ENCODE measurements at places on chromosomes 6 and 20. TPM values are rescaled to one million over a fixed set of nuclear protein-coding genes. Genes with fewer than 3 reads are reported as not detected.
A peak's percentile ranks its signal among the peaks of the same experiment; 100 is the strongest.

BTN1A1 gene
- not detected for total RNA-seq

BEND3 gene
- 12.9 TPM for total RNA-seq

MUC22 gene
- total RNA-seq, result not detected

FAM135A gene
- 7.7 TPM for total RNA-seq

IL17F gene
- not detected for total RNA-seq

ZSCAN12 gene
- 5.9 TPM for total RNA-seq

- no peak overlapping the region for H3K4me3 ChIP-seq
- no peak overlapping the region for H3K27ac ChIP-seq
- DNase-seq, result no peak
Measured at GRCh38 chr6:108228416-108228815, 32.4 kb downstream of the SNX3 start.

DNA sequence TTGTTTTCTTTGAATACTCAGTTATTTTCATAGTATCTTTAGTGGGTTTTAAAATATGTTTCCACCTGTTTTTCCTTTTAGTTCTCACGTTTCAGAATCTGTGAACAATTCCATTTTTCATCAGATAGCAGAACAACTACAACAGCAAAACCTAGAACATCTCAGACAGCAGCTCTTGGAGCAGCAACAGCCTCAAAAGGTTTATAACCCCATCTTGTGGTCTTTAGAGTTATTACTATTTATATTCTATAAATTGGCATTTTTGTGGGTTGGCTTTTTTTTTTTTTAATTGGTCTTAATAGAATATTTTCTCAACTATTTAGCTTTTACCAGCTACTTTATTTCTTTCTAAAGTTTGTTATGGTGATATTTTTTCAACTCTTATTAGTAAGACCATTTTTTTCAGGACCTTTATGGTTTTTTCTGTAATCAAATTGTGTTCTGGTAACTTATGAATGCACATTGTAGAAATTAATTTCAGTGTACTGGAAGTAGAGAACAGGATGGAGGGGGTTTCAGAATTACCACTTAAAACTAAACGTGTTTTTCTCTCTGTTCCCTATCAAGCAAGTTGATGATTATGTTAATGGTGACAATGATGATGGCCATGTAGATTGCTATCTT lies 72.2 kb downstream of the SCAF8 start:
- peaks cover 4% of the 10 kb centered on the region for H3K4me1 ChIP-seq
- no peak for DNase-seq
- peaks cover 36% of the 10 kb centered on the region for H3K36me3 ChIP-seq
- H3K4me3 ChIP-seq, result no peak overlapping the region
- H3K27me3 ChIP-seq, result no peaks in the 10 kb centered on the region
- H3K27ac ChIP-seq, result no peak overlapping the region

- no peaks in the 10 kb centered on the region for H3K27me3 ChIP-seq
- peak; percentile 69 for DNase-seq
- peaks cover 34% of the 10 kb centered on the region for H3K36me3 ChIP-seq
- H3K4me1 ChIP-seq, result peaks cover 20% of the 10 kb centered on the region
Measured at GRCh38 chr6:33702345-33702977, 9.0 kb downstream of the UQCC2 start.

DNA sequence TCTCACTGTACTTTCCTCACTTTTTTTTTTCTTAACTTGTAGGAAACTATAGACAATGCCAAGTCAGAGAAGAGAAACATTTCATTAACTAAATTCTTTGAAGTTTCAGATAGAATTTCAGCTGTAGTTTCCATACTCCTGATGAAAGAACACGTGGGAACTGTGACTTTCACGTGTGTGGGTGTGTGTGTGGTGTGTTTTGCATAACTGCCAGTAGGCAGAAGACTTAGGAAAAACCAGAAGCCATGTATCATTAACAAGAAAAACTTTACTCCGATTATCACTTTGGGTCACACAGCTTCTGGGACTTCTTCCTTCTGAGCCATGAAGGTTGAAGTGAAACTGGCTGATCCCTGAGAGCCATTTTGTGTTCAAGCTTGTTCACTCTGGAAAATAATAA lies 483.3 kb downstream of the TFAP2B start:
- no peak for DNase-seq
- no peak overlapping the region for H3K27ac ChIP-seq
- no peaks in the 10 kb centered on the region for H3K4me1 ChIP-seq
- H3K4me3 ChIP-seq, result no peak overlapping the region
- no peaks in the 10 kb centered on the region for H3K36me3 ChIP-seq
